ENCODE measurements at places on chromosomes 12 and 14.

GRCh38 chr12:7327918-7328317 is 24.0 kb downstream of the ACSM4 start:
- no peak for DNase-seq

GRCh38 chr12:30930238-30930637 is 3.7 kb downstream of the TSPAN11 start:
- no peak for DNase-seq

GRCh38 chr12:6218347-6218925 is 18.2 kb downstream of the CD9 start:
- no peak for DNase-seq

DNA sequence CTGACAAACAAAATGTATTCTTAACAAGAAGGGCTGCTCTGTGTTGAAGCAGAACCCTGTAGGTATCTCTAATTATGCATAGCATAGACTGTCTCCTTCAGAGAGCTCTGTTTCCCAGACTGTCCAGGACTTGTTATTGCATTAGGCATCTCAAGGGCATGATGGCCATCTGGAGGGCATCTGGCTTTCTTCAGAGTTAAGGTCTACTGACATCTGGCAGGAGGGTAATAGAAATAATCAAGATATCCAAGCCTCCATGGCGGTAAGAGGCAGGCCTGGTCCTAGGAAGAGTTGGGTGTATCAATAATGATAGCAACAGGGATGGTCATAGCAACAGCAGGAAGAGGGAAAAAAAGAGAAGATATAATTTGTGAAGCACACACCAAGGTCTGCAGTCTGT is 161.2 kb downstream of the TTC8 start:
- no peak for DNase-seq

- DNase-seq, result no peak
Measured at GRCh38 chr12:20627001-20627588, 68.0 kb upstream of the SLCO1C1 start.

DNA sequence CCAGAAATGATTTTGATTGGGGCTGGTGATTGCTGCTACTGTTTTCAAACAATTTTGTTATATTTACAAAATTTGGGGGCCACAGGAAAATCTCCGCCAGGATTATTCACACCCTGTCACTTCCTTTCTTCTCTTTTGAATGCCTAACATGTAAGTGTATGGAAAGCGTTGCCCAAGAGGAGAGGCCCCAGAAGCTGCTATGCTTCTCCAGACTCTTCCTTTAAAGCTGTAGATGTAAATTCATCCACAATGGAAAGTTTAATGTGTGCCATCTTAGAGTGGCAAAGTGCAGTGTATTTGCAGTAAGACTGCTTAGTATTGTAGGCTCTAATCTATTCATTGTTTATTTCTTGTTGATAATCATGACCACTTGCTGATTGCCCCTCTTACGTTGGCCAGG is 136.7 kb upstream of the LRIG3 start:
- DNase-seq, result no peak

GRCh38 chr14:66603945-66604344 is 96.0 kb downstream of the GPHN start:
- no peak for DNase-seq

DNA sequence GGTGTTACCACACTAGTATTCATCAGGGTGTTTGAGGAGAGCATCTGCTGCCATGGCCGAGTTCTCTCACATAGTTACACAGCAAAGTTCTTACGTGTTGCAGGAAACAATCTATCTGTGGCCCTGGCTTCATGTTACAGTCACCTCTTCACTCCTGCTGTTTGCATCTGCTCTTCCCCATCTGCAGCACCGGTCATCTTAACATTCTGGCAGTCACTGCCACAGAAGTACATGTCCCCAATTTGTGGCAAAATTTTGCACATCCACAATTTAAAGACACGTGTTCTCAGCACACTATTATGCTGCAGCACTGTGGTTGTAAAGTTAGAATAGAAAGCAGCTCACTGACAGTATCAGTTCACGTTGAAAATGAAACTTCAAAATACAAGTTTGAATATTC is 23.2 kb downstream of the MAPK1IP1L start:
- DNase-seq, result no peak

GRCh38 chr12:3371018-3371417 is 120.0 kb upstream of the PRMT8 start:
- DNase-seq, result no peak

- DNase-seq, result peak; percentile 17
Measured at GRCh38 chr14:20631880-20632389, 9.6 kb downstream of the OR6S1 start.

DNA sequence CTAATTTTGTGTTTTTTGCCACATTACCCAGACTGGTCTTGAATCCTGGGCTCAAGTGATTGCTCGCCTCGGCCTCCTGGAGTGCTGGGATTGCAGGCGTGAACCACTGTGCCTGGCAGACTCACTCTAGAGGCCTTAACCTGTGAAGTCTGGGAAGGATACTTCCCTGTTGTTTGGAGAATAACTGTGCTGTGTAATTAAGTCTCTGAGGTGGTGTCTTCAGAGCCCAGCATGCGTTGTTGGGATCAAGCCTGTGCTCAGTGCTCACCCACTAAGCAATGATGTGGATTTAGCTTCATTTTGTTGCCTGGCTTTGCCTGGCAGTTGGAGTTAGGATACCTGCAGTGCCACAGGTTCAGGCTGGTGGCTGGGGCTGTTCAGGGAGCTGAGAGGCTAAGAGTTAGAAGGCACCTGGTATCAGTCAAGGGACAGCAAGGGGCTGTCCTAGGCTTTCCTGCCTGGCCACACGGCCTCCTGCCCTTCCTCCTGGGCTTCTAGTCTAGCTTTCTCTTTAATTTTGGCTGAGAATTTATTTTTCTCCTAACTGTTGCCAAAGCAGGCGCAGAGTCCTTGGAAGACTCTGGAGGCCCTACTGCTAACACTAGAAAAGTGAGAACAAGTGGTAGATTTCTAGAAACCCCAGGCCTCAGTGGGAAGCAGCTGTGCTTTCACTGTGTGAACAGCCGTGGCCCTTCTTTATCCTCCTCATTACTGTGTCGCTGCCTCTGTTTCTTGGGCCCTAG is 38.5 kb downstream of the EP400 start:
- no peak for DNase-seq

- no peak for DNase-seq
Measured at GRCh38 chr14:32408018-32408417, 78.9 kb downstream of the AKAP6 start.
